Upper lobe of right lung (tissue), 1 donor: ENCODE measurements at places on chromosomes 1 and 21.
A peak's percentile ranks its signal among the peaks of the same experiment; 100 is the strongest.

DNA sequence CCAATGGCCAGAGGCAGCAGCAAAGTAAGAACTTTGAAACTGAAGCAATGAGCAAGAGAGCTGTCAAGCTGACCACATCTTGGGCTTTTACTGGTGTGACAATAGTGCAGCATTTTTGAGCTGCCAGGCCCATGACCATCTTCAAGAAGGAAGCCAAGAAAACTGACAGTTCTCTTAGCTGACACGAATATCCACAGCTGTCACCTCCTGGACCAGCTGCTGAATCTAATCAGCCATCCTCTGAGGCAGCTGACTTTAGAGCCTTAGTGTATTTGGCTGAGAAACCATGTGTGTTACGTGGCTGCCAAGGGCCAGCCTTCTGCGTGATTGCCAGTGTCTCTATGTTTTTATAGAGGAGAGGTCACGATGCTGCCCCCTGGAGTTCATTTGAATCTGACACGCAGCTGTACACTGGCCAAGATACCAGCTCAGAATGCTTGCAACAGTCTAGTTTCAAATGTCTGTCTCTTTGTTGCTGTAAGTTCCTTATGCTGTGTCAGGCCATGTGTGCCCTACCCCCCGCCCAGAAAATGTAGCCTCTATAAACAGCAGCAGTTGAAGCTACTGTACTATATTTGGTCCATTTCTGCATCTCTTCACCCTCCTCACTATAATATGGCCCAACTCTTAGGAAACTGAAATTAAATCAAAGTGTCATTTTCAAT is 39.7 kb downstream of the PALMD start:
- DNase-seq, result peak; percentile 70

GRCh38 chr1:6048179-6048867 is 2.6 kb downstream of the KCNAB2 start:
- DNase-seq, result no peak

DNA sequence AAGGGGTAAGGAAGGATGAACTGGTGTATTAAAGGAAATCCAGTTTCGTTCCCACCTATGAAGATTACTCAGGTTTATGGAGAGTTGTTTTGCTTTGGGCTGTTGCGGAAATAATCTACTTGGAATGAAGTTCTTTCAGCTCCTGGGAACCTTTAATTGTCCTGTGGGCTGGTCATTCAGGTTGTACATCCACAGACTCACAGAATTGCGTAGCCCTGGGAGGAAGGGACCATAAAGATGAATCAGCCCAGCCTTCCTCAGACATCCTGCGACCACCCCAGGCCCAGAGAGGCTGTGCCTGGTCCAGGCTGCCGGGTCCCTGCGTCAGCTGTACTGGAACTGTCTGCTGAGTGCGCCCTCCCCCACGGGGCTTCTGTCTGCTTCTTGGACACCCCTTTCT is 72.7 kb downstream of the GALNT2 start:
- DNase-seq, result no peak

DNA sequence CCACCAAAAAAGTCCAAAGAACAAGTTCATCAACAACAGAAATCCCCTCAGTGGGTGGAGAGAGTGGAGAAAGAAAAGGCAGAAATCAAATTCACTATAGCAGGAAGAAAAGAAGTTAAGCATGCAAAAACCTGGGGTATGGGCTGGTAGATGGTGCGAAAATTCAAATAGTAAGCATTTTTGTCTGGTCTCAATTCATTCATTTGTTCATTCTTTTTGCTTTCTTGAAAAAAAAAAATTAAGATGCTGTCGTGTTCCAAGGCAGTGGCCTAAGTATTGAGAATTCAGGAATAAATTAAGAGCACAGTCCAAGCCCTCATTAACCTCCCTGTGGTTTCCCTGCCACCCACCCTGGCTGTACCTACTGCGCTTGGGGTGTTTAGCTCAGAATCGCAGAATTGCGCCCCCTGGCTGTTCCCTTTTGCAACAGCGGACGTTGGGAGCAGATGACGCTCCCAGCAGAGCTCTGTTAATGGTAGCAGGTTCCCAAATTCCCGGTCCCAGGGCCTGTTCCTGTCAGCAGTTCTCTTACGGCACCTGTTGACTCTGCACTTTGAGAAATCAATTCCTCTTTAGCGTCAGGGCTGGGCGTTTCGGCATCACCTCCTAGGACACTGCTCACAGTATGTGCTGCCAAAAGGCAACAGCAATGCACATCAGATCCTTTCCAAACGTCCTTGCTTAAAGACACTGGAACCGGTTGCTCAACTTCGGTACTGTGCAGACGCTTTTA is 34.0 kb upstream of the SSX2IP start:
- no peak for DNase-seq

DNA sequence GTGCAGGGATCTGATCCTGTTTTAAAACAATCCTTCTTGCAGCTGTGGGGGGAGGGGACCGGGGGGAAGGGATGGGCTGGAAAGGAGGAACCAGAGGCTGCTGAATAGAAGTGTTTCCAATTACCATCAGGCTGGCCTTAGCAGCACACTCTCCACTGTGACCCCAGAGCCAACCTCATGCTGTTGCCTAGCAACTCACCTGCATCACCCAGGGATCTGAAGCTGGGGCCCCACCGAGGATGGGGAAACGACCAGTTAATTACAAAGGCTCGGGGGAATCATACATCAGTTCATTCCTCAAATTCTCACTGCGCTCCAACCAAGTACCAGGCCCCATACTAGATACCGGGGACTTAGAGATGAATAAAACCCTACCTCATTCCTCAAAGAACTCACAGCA is 11.9 kb upstream of the GPX7 start:
- no peak for DNase-seq
